ENCODE measurements at places on chromosomes 5 and 9.
A peak's percentile ranks its signal among the peaks of the same experiment; 100 is the strongest.

DNA sequence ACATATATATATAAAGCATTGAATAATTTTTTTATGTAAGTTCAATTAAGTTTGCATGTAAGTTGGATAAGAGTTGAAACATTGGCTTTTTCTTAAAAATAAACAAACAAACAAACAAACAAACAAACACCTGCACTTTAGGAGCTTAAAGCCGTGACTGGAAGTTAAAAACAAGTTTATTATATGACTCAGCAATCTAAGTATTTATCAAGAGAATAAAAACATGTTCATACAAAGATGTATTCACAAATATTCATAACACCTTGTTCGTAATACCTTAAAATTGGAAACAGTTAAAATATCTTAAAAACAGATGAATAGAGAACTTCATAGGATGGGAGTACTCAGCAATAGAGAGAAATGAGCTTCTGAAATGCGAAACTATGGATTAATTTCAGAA is 61.5 kb upstream of the ANXA1 start:
- DNase-seq = no peak

GRCh38 chr9:3521966-3522365 is 3.8 kb downstream of the RFX3 start:
- DNase-seq = peak; percentile 12

GRCh38 chr5:78845470-78845869 is 139.6 kb downstream of the ARSB start:
- no peak for DNase-seq

GRCh38 chr5:140110646-140110957 is 3.3 kb upstream of the PURA start:
- no peak for DNase-seq

DNA sequence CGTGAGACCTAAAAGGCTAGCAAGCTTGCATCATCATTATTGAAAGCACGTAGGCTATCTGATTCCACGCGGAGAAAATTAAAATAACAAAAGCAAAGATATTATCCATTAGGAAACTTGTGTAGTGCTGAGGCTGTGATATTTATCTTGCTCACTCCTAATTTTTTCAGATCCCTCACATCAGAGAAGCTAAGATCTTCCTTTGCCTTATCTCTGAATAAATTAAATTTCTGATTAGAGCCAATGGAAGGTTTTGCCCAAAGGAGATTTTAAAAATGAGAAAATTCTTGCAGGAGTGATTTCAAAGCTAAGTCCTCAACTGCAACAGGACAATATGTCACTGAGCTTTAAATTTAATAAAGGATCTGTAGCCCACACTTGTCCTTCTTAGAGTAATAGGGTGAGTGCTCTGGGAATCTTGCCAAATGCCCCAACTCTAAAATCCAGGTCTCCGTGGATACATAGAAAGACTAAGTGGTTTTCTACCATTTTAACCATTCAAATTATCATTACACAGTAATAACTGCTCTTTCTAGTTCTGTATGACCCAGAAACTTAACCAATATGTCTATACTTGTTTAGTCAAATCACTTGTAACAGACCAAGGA is 295.0 kb downstream of the CAAP1 start:
- no peak for DNase-seq

DNA sequence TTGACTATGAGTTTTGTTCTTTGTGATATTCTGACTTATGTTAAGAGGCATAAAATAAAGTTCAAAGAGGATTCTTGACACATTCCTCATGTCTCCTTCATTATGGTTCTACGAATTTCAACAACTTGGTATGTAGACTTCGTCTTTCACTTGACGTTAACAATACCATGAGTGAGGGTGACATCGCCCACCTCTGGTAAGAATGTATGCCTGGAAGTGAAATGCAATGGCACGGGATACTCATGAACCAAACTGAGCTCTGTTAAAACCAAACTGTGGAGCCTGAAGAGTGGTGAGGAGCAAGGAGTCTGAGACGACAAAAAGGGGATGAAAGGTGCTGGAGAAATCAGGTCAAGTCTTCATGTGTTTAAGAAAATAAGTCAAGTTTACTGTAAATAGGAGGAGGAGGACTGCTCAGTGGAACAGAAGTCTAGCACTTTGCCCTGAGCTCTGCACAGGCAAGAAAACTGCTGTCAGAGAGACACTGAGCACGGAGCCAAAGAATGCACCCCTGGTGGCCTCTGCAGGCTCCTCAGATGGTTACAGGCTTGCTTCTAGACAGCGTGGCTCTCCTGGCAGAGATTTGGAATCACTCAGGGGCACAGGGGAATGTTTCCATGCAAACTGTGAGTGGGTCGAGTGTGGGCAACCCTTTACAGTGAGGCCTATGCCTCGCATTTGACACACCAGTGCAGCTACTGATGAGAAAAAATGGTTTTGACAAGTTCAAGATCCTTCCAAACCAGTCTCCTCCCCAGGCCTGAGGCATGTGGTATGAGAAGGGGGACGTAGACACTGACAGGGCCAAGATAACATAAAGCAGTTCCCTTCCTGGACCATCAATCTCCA is 470.1 kb downstream of the IRX1 start:
- no peak for DNase-seq

GRCh38 chr5:113984928-113985327 is 376.9 kb upstream of the KCNN2 start:
- DNase-seq = no peak

DNA sequence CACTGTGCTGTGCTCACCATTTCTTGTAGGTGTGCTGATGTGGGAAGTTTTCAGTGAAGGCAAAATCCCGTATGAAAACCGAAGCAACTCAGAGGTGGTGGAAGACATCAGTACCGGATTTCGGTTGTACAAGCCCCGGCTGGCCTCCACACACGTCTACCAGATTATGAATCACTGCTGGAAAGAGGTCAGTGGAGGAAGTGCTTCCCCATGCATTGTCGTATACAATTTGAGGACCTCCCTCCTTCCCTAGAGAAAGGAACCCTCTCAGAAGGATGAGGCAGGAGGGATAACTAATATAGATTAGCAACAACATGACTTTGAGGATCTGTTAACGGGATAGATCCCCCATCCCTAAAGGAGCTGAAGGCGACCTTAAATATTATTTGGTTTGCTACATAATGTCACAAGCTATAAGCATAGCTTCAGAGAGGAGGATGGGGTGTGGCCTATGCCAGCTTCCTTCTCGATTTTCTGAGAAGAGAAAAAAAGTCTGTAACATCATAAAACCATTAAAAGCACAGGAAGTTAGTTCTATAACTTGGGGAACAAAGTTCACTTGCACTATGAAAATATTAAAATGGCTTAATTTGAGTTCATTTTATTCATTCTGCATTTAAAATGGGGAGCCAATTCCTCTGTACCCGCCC is 17.0 kb upstream of the CYFIP2 start:
- DNase-seq = peak; percentile 23

Data from immature natural killer cell (primary cell).